Activated CD8-positive, alpha-beta memory T cell treated with anti-CD3 and anti-CD28 coated beads for 1 hour (primary cell): ENCODE measurements at places on chromosomes 5 and 9.

DNA sequence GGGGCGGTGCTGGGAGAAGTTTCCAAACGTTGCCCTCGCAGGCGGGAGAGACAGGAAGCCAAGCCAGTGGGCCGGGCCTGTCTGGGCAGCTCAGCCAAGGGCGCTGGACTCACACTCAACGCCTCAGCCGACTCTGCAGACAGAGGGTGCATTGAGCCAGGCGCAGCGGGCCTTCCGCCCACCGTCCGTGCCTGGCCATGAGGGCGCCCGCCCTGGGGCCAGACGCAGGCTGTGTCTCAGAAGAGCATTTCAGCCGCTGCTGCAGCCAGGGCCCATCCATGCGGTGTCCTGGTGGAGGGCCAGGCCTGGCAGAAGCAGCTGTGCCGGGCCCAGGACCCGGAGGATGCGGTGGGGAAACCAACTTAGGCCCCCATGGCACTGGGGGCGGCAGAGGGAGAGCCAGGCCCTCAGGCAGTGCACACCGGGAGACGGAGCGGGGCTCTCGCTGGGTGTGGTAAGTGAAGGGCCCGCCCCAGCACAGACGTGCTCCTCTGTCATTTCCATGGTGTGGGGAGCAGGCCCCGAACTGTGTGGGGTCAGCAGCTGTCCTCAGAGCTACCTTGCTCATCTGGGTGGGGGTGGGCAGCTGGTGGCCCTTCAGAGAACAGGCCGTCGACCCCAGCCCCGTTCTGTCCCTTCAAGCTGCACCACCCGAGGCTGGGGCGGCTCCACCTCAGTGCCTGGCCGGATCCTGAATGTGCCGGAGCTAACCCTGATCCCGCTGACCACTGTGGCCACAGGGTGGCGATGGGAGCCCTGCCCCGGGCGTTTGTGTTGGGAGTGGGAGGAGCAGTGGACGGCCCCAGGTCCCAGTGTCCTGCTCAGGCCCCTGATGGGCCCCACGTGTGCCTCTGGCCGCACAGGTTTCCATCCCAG, 18.0 kb downstream of the DNLZ start:
- no peak for DNase-seq

DNA sequence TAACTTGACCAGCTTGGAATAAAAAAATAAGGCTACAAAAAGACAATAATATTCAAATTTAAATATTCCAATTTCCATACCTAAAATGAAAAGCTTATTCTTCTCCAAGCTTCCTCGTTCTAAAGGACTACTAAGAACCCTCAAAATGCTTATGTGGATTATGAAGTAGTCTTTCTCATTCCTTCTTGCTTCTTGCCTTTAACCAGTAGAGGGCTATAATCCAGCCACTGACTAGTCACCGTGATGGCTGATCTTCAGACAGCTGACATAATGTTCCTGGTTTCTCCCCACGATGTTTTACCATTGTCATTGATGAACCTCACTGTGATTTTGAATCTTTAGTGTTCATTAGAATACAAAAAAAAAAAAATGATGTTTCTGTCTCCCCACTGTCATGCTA, 515.3 kb downstream of the TLE1 start:
- DNase-seq: no peak

GRCh38 chr9:77811832-77812231, 163.7 kb upstream of the GNA14 start:
- no peak for DNase-seq

- no peak for DNase-seq
Observed at GRCh38 chr9:16368237-16369087, 502.0 kb downstream of the BNC2 start.

DNA sequence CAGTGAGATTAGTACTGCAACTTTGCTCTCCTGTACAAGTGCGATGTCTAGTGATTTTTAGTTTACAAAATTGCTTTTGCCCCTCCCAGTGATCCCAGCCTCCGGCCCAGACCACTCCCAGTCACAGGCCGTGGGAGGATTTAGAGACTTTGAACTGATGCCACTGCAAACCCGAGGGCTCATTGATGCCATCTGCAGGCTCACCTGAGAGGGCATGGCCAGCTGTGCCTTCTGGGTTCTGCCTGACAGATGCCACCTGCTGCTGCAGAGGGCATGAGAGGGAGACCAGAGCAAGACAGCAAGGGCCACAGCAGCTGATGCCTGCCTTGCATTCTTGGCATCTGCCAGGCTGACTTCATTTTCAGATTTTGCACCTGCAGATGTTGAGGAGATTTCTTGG, 593.8 kb downstream of the CDK5RAP2 start:
- no peak for DNase-seq

DNA sequence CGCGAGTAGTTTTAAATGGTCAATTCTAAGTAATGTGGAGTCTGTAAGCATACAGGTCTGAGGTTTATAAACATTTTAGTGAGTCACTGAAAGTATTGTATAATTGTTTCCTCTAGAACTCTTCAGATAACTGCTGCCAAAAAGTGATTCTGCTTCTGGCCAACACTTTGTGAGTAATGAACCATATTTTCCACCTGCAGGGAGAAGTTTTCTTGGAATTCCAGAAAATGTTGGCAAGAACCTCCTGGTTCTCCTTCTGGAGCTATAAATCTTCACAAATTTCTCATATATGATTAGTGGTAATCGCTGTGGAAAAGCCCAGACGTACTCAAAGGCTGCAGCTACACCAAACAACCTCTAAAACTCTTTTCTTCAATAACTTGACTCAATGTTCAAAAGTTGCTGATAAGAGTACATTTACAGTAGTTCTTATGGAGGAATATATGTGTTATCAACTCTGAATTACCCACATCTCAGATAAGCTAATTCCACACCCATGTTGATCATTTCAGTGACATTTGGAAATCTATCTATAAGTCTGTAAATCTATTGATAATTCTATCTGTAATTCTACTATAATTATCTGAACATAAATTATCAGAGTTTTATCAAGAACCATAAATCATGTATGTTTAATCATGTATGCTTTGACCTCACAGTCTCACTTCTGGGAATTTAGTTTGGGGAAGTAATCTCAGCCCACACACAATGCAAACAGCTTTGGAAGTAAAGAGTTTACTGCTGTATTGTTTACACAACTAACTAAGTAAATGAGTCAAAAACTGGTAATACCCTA, 74.1 kb downstream of the FNBP1 start:
- no peak for DNase-seq

DNA sequence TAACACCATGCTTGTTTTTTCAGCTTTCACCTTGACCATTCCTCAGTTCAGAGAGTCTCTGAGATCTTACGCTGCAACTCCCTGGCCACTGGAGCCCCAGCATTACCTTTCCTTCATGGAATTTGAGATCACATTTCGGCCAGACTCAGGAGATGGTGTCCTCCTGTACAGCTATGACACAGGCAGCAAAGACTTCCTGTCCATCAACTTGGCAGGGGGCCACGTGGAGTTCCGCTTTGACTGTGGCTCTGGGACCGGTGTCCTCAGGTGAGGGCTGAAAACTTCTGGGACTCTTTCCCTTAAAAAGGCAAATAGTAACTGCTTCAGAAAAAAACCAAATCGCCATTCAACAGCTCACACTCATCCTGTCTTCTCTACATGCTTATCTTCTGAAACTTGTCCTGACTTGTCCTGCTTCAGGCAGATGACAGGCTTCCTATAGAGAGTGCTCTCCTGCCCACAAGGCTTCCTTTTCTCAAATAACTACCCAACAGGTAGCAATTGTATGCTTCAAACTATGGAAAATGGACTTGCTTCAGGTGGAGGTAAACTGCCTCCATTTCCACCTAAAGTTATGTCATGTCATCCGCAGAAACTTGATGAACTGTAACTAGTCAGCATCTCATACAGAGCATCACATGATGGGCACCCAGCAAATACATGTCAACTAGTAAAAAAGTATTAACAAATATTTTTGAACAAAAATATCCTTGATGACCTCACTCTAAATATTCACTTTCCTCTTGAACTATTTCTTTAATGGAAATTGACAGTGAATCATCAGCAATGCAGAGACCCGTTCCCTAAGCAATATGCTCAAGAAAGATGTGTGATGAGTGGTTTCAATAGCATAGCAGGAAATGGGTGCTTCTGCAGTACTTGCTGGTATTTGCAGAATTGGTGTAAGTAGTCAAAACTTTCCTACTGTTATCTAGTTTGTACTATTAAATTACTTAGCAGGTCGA, 129.2 kb downstream of the LIFR start:
- DNase-seq: no peak

DNA sequence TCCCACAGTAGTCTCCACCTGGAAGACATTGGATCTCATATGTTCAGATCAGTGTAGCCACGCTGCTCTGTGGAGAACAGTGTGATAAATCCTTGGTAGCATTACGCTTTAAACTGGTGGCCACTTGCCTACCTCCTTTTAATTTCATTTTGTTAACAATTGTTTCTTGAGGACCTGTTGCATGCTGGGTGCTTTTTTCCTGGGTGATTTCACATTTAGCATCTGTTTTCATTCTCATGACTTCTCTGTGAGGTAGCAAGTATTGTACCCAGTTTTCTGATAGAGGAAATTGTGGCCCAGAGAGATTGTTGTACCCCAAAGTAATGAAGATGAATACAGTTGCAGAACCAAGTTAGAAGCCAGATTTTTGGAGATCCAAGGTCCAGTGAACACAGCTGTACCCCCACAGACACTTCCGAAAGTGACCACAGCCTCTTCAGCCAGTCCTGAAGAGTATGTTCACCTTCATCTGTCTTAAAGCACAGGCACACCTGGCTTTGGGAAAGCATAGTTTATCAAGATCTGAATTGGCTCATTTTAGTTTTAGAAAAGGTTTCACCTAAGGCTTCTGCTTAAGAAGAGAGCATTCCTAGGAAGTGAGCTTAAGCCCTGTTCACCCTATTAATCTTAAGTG, 75.2 kb downstream of the F2RL2 start:
- DNase-seq: no peak

DNA sequence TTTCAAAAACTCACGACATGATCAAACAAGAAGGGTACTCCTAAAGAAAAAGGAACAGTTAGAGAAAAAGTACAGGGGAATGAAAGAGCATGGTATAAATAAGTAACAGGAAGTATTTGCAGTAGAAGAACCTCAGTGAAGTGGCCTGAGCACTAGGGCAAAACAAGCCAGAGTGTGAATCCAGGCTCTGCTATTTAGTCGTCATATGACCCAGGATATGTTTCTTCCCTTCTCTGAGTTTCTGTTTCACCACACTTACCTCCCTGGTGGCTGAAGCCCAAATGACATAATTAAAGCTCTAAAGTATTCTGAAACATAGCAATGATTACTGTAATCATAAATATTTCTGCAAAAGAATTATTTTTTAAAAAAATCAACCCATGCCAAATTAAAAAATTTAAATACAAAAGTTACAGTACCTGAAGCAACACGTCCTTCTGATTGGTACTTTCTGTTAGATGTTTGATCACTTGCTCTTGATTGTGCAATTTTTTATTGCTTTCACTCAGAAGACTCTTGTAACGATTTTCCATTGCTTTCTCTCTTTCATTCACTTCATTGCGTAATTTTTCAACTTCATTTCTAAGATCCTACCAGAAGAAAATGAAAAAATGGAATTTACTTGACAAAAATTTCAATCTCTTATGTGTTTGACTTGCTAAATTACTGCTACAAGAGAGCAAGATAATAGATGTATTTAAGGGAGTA, 88.9 kb downstream of the CDK5RAP2 start:
- no peak for DNase-seq

- no peak for DNase-seq
Observed at GRCh38 chr5:124467745-124468144, 278.7 kb downstream of the ZNF608 start.

DNA sequence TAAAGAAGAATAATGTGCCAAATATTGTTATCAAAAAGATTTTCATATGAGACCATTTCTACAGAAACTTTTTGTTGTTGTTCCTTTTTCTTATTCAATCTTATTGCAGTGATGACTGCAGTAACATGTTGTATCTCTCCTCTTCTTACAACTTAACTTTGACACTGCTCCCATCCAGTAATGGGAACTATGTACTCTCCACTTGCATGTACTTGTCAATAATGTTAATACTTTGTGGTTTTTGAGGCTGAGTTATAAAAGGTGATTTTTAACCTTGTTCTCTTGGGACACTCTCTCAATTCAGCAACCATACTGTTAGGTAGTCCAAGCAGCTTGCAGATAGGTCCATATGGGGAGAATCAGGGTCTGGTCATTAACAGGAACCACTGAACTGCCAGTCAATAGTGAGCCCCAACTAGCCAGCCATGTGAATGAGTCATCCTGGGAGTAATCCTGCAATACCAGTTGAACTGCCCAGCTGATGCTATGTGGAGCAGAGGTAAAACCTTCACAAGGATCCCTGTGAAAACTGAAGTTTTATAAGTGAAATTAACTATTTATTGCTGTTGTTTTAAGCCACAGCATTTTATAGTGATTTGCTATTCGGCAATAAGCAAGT, 199.6 kb upstream of the DAB2 start:
- DNase-seq: no peak

DNA sequence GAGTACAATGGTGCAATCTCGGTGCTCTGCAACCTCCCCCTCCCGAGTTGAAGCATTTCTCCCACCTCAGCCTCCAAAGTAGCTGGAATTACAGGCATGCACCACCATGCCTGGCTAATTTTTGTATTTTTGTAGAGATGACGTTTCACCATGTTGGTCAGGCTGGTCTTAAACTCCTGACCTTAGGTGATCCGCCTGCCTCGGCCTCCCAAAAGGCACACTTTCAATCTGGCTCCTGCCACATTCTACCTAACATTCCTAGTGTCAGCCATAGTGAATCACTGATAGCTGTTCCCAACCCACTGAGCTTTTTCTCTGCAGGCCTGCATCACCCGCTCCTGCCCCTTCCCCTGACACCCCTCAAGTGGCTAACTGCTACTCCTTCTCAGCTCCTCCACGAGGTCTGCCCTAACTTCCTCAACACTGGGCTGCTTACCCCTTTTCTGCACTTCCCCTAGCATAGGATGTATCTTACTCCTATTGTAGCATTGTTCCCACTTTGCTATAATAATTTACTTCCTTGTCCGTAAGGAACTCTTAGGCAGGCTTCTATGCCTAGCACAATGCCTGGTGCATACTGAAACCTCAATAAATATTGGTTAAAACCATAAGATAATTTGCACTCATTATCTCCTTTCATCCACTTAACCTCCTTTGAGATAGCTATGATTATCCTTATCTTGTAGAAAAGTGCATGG, 42.0 kb upstream of the LIFR start:
- no peak for DNase-seq

- DNase-seq: no peak
Observed at GRCh38 chr5:329121-329735, 7.7 kb downstream of the AHRR start.

GRCh38 chr5:168750926-168751325, 171.8 kb upstream of the PANK3 start:
- DNase-seq: no peak

- DNase-seq: no peak
Observed at GRCh38 chr5:41067714-41068568, 3.2 kb downstream of the MROH2B start.

GRCh38 chr5:53575101-53575500, 14.7 kb downstream of the NDUFS4 start:
- no peak for DNase-seq

- DNase-seq: no peak
Observed at GRCh38 chr9:90432951-90433350, 209.7 kb downstream of the DIRAS2 start.
